ENCODE measurements at places on chromosomes 7 and 10. TPM values are rescaled to one million over a fixed set of nuclear protein-coding genes. Genes with fewer than 3 reads are reported as not detected.

GRCh38 chr10:111703986-111704385 is 479.6 kb downstream of the GPAM start:
- DNase-seq = no peak

DNA sequence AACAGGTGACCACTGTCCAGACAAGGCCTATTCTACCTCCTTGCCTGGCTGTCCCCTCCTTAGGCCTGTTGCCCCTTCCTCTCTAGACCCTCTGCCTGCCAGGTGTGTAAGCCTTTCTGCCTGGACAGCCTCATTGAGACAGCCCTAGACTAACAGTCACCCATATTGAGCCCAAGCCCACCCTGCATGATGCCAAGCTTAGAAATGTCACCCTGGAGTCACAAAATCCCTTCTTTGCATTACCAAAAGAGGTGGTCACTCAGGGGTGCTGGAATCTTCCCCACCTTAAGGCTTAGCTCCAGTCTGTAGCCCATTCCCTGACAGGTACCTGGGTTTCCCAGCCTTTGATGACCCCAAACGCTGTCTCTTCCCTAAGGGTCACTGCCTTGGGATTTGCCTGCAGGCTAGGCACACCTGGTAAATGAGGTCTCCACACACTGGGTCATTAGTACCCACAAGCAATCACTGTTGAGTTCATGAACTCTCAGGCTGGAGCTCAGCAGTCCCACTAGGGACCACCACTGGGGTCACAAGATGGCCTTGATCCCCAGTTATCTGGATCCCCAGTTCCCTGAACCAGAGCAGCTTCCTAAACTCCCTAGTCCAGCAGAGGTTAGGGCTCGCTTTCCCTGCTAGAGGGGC is 54.9 kb upstream of the CAMK2B start:
- DNase-seq = no peak

DNA sequence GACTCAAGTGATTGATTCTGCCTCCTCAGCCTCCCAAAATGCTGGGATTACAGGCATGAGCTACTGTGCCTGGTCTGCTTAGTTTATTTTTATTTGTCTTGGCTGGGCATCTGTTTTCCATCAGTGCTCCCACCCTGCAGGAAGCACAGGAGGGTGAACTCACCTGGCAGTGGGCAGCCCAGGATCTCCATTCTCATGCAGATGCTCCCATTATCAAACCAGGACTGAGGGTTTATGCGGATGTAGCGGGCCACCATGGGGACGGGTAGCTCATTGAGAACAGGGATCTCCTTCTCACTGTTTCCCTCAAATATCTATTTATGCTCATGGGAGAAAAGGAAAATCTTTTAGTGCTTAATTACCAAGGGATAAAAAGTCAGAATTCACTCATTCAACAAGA is 93.8 kb downstream of the CPXM2 start:
- peak; percentile 1 for DNase-seq

DNA sequence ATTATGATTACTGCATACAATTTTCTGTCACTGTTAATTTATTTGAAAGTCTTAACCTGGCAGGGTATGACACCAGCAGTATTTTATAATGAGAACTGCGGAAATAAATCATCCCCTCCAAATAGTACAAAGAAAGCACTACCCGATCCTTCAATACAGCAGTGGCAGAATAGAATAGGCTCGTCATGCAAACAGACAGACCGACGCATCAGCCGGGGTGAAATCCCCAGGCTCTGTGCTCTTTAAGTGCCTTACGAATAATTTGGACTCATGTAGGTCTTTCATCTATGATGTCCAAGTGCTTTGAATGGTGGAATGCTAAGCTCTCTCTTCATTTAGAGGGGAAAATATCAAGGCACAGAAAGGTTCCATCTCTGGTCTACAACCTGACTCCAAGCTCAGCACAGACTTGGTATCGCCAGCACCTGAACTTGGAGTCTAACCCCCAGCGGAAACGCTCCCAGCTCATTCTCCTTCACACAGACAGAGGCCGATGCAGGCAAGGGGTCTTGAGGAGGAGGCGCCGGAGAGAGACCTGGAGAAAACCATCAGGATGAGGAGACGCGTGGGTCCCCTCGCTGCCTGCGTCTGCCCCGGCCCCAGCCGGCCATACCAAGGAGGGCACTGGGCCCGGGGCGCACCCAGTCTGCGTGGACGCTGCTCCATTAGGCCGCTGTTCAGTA is 568.1 kb upstream of the MKI67 start:
- DNase-seq = no peak

IFIT1 gene
- 1.9 TPM for total RNA-seq

ADCYAP1R1 gene
- total RNA-seq = 0.90 TPM

Measured in colonic mucosa (tissue), 4 donors.